ENCODE measurements at places on chromosomes 4 and X.

DNA sequence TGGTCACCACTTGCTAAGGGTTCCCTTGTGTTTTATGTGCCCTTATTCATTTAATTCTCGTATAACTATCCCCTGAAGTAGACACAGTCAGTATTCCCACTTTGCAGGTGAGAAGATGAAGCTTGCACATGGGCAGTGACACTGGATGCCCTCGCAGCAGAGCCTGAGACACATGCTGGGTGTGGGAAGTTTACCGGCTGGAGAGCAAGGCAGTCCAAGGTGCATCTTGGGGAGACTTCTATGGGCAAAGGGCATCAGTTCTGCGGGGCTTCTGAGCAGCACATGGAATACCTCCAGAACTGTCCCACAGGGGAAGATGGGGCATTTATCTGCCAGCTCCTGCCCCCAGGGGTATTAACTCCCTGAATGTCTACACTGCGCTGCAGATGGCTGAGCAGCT, 92.2 kb downstream of the SLC2A9 start:
- no peak for DNase-seq

- no peak for DNase-seq
Observed at GRCh38 chrX:53666171-53666570, 20.3 kb downstream of the HUWE1 start.

- no peak for DNase-seq
Observed at GRCh38 chr4:181594188-181594587, 649.0 kb upstream of the TENM3 start.

GRCh38 chr4:52529983-52530382, 129.1 kb downstream of the USP46 start:
- no peak for DNase-seq

GRCh38 chr4:31366041-31366440, 645.9 kb downstream of the PCDH7 start:
- DNase-seq: no peak
